Mesangial cell (primary cell): ENCODE measurements at places on chromosomes 16 and 17. TPM values are rescaled to one million over a fixed set of nuclear protein-coding genes. Genes with fewer than 3 reads are reported as not detected.

Gene CLDN6
- total RNA-seq, result 31.8 and 63.8 TPM in 2 replicates

Gene FBXW10B
- not detected in 2 replicates for total RNA-seq

Gene JPH3
- total RNA-seq, result under 0.01 TPM in 1 of 2 replicates, not detected in the other

Gene NLRC3
- total RNA-seq, result not detected in 2 replicates

Gene TLCD1
- total RNA-seq, result 9.1 and 9.6 TPM in 2 replicates

Gene CCL1
- total RNA-seq, result not detected in 2 replicates

Gene ZNF423
- total RNA-seq, result 0.98 and 3.7 TPM in 2 replicates

Gene C16orf46
- 0.49 and 1.9 TPM in 2 replicates for total RNA-seq

Gene ZNF668
- total RNA-seq, result 13.4 and 14.2 TPM in 2 replicates

Gene BCL6B
- under 0.01 and 0.13 TPM in 2 replicates for total RNA-seq

Gene NPIPA8
- not detected in 2 replicates for total RNA-seq

Gene HOXB4
- 1.5 and 4.1 TPM in 2 replicates for total RNA-seq

Gene RHOT1
- total RNA-seq, result 13.9 and 21.8 TPM in 2 replicates

Gene DRC3
- total RNA-seq, result 0.33 and 1.9 TPM in 2 replicates

Gene FBXW10
- not detected in 2 replicates for total RNA-seq

Gene SULT1A2
- total RNA-seq, result 0.25 TPM in 1 of 2 replicates, not detected in the other

Gene HS3ST3A1
- 56.4 and 91.1 TPM in 2 replicates for total RNA-seq

Gene NECAB2
- total RNA-seq, result 1.3 TPM in 1 of 2 replicates, not detected in the other

Gene KRT34
- 0.13 and 2.9 TPM in 2 replicates for total RNA-seq

Gene CTRB2
- not detected in 2 replicates for total RNA-seq

Gene ERN2
- 0.38 TPM in 1 of 2 replicates, not detected in the other for total RNA-seq

Gene SYT17
- total RNA-seq, result under 0.01 and 4.6 TPM in 2 replicates
